ENCODE measurements at places on chromosomes 7 and 10. TPM values are rescaled to one million over a fixed set of nuclear protein-coding genes. Genes with fewer than 3 reads are reported as not detected.
A peak's percentile ranks its signal among the peaks of the same experiment; 100 is the strongest.

- DNase-seq, result no peak
Observed at GRCh38 chr7:117134889-117135552, 181.7 kb downstream of the ST7 start.

DNA sequence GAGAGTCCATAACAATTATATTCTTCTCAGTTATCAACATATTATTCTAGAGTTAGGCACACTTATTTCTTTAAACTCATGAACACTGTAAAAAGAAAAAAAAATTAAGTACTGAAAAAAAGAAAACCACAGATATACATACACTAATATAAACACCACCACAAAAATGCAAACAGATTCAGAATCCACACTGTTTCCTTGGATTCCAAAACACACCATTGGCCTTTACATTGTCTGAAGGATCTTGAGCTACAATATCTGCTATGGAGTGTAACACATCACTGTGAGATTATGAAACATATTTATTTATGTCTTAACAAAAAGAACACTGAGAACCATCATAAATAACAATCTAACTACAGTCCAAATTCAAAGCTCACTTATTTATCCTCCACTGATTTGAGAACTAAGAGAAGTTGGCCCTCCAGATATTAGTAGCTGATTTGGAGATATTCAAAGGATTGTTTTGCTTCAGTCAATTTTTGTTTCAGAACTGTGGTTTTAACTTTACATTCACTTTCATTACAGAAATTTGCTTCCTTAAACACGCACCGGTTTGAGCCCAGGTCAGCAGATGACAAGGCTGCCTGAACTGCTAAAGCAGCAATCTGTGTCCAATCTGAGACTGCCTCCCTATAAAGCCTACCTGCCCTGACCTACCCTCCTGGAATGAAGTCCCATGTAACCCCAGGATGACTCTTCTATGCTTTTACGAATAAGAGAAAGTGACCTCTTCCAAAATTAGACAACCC, 47.0 kb upstream of the CDK1 start:
- DNase-seq, result peak; percentile 21

SAMD9L gene
- 16.4 TPM for total RNA-seq

GRCh38 chr7:31382722-31383121, 42.2 kb upstream of the NEUROD6 start:
- no peak for DNase-seq

CD36 gene
- 0.65 TPM for total RNA-seq

EMX2 gene
- total RNA-seq, result not detected

FGFR2 gene
- total RNA-seq, result not detected

SFR1 gene
- 16.0 TPM for total RNA-seq

All from activated T-cell treated with anti-CD3 and anti-CD28 coated beads, Interleukin-2, amount 50 U/mL, for 72 hours (primary cell).